ENCODE measurements at places on chromosomes 12 and 14.

DNA sequence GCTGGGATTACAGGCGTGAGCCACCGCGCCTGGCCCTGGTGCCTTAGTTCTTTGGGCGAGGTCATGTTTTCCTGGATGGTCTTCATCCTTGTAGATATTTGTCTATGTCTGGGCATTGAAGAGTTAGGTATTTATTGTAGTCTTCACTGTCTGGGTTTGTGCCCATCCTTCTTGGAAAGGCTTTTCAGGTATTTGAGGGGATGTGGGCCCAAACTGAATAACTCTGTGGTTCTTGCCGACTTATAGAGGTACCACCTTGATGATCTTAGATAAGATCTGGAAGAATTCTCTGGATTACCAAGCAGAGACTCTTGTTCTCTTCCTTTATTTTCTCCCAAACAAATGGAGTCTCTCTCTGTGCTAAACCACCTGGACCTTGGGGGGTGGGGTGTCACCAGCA lies 18.9 kb downstream of the FGD4 start:
- DNase-seq: no peak

DNA sequence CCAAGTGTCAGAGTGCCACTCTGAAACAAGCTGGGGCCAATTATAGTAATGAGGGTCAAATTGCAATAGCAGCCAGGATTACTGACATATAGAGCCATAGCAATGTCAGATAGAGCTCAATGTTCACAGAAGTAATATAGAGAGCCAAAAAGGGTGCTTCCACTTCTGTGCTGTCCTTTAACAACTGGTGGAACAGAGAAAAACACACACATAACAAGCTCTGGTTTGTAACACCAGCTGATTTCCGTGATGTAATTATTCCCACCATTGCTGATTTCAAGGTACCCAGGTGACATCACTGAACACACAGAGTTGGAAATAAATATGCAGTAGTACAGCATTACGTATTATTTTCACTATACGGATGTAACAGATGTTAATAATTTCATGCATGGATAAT lies 3.0 kb upstream of the CLEC2B start:
- no peak for DNase-seq

GRCh38 chr12:121893961-121894460 lies 5.4 kb downstream of the PSMD9 start:
- no peak for DNase-seq

DNA sequence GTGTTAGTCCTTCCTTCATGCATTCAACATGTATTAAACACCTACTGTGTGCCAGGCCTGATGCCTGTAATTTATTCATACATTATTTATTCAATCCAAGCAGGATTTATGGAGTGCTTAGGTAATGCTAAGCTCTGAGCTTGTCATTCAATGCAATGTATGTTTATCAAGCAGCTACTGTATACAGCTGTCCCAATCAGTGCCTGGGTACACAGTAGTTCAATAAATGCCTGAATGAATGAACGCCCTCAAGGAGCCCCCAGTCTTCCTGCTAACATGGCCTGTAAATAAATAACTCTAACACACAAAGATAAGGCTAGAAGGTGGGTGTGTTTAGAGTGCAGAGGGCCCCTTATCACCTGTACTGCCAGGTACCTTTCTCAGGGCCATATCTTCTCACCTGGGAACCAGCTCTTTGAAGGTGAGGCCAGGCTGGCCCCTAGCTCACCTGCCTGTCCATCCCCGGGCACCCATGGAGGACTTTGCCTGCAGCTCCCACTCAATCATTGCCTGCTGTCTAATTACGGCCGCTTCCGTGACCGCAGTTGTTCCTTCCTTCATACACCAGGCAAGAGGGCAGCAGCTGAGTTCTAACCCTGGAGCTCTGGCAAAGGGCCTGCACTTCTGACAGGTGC lies 20.0 kb upstream of the KDM2B start:
- DNase-seq: no peak

DNA sequence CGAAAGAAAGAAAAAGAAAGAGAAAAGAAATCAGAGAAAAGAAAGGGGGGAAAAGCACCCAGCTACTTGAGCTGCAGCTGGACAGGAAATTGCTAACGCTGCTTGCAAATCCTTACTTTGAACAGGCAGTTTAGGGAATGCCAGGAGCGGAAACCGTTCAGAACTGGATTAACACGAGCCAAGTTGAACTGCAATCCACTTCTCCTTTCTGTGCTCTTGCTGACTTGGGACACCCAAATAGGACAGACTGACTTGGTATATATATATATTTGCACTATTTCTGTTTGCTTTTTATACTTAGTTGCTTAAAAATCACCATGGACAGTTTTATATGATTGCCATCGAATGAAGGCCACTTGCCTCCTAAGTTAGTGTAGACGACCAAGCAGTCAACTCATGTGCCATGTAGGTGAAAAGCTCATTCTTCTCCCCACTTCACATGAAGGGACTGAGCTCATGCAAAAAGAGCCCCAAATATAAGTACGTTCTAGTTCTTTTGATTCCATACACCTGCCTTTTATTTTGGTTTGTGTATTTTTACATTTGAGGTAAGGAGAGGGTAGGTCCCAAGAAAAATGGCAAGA lies 5.5 kb downstream of the DUSP6 start:
- peak; percentile 95 for DNase-seq

DNA sequence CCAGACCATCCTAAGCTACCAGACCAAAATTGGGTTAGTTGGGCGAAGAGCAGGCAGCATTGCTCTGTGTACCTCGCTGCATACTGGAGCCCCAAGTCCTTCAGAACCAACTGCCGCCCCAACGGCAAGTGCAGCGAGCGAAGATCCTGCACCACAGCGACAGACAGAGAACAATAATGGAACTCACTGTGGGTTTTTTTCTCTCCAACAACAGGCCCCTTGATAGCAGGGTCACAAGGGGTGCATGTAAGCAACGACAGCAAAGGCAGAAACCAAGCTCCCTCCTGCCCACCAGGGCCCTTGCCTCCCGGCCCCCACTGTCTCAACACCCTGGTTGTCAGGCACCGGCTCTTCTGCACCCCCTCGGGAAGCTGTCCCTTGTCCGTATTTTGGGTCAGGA lies 39.0 kb downstream of the RNF34 start:
- no peak for DNase-seq
